ENCODE measurements at places on chromosomes 11 and 22.
A peak's percentile ranks its signal among the peaks of the same experiment; 100 is the strongest.

- no peak for DNase-seq
Measured at GRCh38 chr11:10770626-10771254, 19.7 kb downstream of the CTR9 start.

- no peak for DNase-seq
Measured at GRCh38 chr11:72209101-72209500, 7.5 kb upstream of the FOLR2 start.

DNA sequence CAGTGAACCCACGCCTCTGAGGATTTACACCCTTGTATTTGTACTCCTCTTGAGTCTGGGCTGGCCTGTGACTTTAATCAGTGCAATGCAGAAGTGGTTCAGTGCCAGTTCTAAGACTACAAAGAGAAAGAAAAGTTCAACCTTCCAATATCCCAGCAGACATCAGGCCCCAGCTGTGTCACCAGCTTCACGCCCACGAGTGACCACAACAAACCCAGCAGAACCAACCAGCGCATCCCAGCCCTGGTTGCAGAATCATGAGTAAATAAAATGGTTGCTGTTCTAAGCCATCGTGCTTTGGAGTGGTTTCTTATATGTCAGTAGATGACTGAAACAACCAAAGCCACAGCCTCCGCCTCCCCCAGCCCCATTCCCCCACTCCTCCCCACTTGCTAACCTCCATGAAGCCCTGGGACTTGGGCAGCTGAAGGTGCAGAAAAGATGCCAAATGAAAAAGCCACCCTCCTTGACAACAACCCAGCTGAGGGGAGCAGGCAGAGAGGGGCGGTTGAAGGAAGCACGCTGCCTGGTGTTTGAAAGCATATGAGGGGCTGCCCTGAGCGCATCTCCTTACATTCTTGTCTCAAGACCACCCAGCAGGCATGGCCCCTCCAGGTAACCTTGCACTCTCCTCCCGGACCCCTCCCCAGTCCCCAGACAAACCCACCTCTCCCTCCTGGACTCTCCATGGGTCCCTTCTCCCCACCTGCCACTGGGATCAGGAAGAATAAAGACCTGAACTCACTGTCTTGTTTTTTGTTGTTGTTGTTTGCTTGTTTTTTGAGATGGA lies 20.9 kb downstream of the TSKU start:
- peak; percentile 75 for DNase-seq

GRCh38 chr11:6360183-6360582 lies 30.1 kb upstream of the SMPD1 start:
- DNase-seq, result no peak

DNA sequence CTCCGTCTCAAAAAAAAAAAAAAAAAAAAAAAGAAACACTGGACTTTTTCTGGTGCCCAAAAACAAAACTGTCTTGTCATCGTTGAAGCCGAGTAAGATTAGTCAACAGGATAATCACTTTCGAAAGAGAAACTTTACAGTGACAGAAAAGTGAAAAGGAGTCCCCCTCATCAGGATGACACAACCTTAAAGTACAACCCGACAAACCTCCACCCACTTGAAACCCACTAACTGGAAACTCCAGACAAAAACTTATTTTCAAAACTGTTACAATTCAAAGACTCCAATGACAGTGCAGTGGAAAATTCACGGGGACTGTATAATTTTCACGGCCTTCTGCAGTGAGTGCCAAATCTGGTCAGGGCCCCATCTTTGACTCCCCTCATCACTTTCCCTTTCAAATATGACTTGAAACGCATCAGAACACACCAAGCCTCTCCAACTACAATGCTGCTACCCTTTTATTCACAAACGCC lies 1.3 kb downstream of the DENND5A start:
- peak; percentile 44 for DNase-seq

DNA sequence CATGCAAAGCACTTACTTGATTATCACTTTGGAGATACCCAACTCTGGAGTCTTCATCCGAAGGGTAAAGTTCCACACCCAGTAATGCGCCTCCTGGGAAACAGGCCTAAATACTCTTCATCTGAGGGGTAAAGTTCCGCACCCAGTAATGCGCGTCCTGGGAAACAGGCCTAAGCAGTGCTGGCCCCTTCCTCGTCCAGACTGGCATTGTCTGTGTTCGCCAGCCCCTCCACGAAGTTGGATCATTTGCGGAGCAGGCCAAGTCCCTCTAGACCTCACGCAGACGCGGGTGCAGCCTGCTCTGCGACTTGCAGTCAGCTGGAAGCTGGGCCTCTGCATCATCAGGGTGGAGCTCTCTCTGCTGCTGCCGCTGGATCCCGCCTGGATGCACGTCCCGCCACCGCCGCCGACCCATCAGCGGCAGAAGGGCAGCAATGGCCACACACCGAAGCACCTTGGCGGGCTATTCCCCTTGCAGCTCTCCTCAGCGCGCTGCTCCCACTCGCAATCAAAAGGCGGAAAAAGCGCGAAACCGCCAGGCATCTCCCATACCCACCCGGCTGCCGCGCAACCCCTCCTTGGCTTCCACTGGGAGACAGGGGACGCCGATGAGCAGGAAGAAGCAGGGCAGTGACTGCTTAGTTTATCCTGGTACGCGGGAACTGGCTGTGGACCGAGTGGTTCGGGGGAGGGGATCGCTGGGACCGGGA lies 34.1 kb upstream of the GLYATL1 start:
- no peak for DNase-seq

DNA sequence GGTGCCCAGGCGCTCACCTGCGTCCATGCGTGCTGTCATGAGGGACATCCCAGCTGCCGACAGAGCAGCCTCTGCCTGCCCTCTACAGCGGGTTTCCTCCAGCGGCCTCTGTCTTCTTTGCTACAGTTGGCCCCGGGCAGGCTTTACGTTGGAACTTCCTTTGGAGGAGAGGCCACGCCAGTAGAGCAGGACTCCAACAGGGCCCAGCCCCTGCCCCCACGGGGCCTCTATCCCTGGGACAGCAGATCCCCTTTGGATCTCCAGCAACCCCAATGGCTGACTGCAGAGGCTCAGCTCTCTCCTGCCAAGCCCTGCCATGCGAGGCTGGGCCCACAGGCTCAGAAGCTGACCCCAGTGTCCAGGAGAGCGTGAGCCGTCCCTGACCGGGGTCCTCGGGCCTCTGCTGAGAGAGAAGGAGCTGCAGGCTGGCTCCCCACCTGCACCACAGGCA lies 12.1 kb downstream of the TRPM5 start:
- no peak for DNase-seq

DNA sequence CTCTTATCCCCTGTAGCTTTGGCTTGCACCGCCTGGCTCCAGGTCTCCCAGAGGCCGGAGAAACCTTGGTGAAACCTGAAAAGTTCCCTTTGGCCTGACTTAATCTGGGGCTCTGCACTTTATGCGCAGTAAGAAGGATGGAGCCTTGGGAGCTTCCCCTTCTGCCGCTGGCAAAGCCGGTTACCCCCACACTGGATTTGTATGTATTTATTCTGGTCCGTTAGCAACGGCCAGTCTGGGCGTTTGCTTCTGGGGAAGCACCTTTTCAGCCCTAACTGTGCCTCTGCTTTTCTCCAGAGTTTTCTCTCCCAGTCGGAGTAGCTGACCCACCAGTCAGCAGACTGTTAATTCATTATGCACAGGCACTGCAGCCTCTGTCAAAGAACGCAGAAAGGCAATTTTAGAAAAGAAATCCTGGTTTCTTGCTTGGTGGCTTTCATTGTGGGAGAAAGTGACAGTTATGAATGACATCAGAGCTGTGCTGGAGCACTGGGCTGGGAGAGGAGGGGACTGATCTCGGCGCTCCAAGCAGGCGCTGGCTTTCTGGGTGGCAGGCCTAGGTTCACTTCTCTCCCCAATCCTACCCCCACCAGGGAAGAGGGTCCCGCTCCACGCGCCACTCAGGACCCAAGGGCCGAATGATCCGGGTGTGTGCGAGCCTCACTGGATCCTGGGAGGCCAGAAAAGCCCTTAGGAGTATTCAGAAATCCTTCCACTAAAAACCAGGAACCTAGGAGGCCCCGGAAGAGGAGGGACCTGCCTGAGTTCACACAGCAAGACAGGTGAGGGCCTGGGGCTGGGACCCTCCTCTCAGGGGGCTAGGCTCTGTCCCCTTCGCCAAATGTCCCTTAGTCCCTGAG lies 70.2 kb downstream of the RTL6 start:
- DNase-seq, result no peak

GRCh38 chr11:74462631-74463030 lies 4.7 kb downstream of the KCNE3 start:
- no peak for DNase-seq

DNA sequence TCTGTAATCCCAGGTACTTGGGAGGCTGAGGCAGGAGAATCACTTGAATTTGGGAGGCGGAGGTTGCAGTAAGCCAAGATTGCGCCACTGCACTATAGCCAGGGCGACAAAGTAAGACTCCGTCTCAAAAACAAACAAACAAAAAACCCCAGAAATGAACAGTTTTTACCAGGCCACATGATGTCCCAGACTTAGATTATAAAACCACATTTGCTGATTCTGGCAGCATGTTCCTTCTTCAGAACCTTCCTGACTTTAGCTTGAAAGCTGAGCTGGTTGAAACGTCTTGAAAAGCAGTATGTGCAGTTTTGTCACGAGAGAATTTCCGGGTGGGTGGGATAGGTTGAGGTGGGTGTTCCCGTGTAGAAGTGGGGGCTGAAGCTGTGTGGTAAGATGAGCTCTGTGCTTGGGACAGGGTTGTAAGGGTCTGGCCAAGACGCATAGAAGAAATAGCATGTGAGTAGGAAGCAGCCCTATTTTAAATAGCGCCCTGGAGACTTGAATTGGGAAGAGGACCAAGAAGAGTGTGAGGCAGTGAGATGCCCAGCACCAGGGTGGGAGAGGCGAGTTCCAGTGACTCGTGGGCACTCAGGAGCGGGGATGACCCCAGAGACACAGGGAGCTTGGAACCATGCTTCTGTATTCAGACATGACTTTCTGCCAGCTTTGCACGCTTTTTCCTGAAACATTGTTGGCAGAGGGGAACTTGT lies 7.6 kb downstream of the AP2A2 start:
- DNase-seq, result no peak

All from stimulated activated CD4-positive, alpha-beta T cell treated with anti-CD3 and anti-CD28 coated beads, Interleukin-15, amount 100 ng/mL, for 48 hours (primary cell).